ENCODE measurements at places on chromosomes 6 and 20.

DNA sequence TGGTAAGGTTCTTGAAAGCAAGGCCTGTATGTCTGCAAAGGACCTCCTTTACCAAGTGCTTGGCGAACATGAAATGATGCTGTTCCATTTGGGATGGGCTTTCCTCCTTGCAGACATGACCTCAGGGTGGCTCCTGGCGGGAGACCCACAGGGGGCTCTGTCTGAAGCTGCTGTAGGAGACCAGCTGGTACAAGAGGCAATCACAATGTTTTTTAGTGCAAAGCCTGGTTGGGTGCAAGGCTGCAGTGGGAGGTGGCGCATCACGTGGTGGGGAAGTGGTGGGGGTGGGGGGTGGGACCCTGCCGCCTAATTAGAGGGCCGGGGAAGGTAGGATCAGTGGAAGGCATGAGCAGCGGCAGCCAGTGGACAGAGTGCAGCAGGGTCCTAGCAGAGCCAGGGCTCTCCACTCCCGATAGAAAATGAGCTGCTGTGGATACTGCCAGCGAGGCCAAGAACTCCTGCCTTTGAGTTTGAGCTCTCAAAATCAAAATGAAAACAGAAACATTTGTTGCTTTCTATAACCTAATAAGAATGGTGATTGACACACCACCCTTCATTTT lies 9.1 kb upstream of the ARMC2 start:
- DNase-seq = no peak

DNA sequence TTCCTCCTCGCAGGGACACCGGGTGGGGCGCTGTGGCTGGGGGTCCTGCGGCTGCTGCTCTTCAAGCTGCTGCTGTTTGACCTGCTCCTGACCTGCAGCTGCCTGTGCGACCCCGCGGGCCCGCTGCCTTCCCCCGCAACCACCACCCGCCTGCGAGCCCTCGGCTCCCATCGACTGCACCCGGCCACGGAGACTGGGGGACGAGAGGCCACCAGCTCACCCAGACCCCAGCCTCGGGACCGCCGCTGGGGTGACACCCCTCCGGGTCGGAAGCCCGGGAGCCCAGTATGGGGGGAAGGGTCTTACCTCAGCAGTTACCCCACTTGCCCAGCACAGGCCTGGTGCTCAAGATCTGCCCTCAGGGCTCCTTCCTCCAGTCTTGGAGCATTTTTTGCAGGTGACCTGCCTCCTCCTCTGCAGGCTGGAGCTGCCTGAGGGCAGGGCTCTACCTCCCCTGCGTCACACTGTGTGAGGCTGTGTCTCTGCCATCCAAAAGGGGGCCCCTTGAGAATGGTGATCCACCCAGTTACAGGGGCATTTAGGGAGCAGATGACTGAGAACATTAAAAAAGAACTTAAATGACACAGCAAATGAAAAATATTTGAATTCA lies 3.9 kb upstream of the CNPY3 start:
- DNase-seq = no peak

- DNase-seq = no peak
Measured at GRCh38 chr20:43322851-43323250, 133.1 kb upstream of the PTPRT start.

DNA sequence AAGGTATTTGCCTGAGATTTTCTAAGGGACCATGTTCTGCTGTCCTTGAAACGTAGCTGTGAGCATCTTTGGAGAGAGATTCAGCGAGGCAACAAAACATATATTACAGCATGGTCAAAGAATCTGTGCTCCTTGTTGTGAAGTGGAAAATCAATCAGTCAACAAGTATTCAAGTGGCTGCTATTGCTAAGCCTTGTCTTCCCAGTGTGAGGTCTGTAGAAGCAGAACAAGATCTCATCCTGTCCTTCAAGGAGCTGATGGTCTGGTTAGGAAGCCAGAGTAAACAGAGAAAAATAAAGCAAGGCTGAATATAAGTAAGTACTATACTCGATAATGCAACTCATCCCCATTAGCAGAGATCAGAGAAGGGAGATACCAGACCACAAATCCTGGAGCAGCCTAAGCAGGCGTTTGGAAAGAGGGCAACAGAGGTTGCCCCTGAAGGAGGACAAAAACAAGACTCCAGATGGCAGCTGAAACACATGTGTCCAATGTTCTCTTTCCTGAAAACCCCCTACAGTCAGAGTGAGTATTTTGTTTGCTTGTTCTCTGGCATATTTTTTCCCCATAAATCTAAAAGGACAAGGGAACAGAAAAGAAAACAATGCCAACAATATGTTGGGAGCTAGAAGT lies 392.0 kb downstream of the SYNE1 start:
- no peak for DNase-seq

GRCh38 chr6:14194483-14194882 lies 76.9 kb downstream of the CD83 start:
- DNase-seq = no peak

DNA sequence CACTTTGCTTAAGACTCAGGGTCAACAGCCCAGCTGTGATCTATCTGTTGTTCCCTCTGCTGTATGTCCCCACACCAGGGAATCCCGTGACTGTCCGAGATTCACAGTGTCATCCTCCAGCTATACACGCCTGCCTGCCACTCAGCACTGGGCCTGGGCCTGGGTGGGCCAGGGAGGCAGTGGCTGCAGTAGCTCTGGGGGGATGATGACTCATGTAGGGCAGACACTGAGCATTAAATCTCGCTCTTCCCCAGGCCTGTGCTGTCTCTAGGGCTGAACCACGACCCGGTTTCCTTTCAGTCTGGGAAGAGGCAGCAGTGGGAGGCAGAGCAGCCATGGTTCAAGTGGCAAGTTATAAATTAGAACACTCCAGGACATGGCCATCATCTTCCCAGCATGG lies 173.9 kb downstream of the LRFN2 start:
- DNase-seq = no peak

DNA sequence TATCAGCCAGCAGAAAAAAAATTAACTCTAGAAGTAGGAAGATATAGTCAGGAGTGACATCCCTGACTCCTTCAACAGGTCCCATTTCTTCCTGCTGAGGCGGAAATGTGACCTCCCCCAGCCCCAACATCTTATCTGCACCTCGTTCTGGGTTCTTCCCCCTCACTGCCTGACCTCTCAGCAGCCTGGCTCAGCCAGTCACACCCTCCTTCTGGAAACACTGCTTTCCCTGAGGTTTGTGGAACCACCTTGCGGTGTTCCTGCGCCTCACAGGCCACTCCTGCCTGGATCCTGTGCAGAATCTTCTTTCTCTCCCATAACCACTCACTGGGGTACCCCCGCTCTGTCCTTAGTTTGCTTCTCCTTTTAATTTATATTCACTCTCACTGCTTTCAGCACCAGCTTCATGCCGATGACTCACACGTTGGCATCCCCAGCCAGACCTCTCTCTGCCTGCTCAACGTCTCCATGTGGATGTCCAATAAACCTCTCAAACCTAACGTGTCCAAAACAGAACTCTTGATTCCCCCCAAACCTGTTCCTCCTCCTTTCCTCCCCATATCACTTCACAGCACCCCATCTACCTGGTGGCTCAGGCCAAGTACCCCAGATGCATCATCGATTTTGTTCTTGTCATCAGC lies 222.8 kb upstream of the PLN start:
- no peak for DNase-seq

DNA sequence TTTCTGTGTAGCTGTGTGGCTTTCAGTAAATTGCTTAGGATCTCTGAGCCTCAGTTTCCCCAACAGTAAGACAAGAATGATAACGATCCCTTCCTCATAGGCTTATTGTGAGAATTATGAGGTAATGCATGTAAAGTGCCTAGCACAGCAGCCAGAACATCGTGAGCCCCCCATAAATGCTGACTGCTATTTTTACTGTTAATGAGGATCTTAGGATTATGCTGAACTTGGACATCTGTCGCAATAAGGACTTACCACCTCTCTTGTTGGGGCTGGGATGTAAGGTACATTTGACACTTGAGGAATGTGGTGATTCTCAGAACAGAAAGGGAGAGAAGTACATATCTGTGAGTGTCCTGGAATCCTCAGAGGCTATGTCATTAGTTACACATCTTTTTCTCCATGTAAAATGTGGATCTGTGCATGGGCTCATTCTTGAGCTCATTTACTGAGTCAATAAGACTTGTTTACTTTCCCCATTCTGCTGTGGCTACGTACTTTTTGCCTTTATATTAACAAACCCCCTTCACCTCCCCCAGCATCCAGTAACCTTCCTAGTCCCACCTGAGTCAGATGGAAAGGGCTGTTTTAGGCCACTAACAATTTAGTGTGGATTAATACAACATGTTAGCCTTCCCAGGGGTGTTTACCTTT lies 64.4 kb upstream of the PLEKHG1 start:
- no peak for DNase-seq

- DNase-seq = no peak
Measured at GRCh38 chr6:115512923-115513322, 547.8 kb downstream of the FRK start.

GRCh38 chr20:54774426-54774825 lies 299.0 kb downstream of the DOK5 start:
- no peak for DNase-seq

DNA sequence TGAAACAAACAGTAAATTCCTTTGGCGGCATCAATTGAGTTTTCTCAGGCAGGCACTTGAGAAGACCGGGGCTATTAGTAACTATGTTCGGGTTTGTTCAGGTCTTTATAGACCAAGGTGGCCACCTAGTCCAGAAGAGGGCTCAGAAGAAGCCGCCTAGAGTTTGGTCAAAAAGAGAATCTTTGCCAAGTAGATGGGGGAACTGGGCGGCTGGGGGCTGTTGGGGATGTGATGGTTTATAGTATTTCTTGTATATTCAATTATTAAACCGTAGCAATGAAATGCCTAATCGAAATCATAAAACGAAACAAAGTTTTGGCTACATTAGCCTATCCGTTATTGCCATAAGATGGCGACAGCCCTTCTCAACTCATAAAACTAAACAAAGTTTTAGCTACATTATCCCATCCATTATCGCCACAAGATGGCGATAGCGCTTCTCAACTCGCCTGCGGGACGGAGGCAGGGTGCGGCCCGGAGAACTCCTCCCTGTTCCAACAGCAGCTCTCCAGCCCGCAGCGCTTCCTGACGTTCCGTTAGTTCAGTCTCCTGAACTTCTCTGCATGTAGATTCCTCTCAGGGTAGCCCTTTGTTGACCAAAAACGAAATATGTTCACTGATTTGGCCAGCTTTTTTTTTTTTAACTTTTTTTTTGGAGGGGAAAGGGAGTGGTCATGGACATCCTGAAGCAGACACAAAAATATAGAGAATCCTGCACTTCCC lies 120.5 kb upstream of the PRSS16 start:
- DNase-seq = peak; percentile 62

DNA sequence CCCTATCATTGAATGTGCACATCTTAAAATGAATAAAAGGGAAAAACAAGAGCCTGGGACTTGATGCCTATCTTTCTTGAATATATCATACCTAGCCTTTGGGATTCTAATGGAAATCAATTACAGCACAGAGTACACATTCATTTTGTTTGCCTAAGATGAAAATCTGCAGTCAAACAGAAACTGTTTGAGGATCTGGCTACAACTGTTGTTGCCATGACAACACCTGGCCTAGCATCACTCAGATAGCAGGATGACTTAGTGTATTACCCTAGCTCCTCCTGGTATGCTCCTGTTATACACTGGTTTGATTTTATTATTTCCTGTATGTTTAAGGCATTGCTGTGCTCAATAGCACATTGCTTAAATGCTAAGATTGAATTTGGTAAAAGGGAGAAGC lies 71.5 kb upstream of the LAMP5 start:
- DNase-seq = peak; percentile 4

- no peak for DNase-seq
Measured at GRCh38 chr20:58869662-58870227, 17.2 kb downstream of the GNAS start.

GRCh38 chr6:45563041-45563440 lies 185.3 kb upstream of the SUPT3H start:
- no peak for DNase-seq

DNA sequence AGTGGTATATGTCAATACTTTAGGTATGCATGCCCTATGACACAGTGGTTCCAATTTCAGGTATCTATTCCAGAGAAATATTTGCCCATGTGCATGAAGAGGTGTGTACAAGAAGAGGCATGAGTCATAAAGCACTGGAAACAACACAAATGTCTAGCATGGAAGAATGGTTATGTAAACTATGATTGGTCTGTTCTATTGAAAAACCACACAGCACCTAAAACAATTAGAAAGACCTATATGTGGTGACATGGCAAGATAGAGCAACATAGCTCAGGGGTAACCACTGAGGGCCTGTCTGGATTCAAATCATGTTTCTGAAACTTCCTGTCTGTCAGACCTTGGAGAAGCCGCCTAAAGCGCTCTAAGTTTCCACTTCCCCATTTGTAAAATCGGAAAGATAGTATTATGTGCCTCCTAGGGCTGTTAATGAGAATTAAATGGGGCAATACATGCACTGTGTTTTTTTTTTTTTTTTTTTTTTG lies 76.0 kb upstream of the SHLD1 start:
- peak; percentile 49 for DNase-seq

DNA sequence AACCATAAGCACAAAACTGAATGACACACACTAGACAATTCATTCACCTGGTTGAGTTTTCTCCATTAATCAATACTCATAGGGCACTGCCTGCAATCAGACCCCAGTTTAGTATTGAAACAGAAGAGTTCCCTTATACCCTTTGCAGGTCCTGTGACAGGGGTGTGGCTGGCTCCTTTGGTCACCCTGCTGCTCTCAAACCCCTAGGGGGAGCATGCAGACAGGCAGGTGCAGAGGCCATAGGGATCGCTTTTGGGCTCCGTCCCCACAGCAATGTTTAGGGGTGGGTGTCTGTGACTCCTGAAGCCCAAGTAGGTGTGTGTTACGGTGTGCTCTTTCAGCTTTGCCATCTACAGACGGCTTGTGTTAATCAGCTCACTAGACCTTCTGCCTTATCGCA lies 210.4 kb downstream of the CENPW start:
- DNase-seq = no peak

DNA sequence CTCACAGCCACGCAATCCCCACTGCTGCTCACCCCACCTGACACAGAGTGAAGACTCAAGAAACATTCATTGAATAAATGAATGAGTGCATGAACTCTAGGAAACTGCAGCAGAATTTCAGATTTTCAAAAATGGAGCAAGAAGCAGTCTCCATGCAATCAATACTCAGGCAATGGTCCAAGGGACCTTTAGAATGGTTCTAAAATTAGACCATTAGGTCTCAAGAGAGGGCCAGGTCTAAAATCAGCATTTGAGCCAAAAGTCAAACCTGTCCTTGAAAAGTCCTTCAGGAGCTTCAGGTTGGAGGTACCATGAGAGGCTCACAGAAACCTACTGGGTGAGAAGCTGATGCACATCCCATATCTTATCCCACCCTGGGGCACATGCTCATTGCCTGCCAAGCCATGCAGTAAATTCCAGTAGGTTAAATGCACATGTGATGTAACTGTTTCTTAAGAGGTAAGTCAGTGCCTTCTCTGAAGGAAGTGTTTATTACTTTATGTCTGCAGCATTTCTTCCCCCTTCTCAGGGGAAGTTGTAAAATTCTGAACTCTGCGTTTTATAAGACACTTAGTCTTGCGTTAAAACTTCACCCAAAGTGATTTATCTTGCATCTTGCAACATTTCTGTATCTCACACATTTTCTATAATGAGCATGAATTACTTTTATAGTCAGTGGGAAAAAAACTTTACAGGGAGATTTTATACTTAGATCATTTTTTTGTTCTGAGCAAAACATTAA lies 126.6 kb downstream of the ADAT2 start:
- no peak for DNase-seq

- no peak for DNase-seq
Measured at GRCh38 chr6:30127238-30128093, 8.5 kb upstream of the TRIM40 start.
